ENCODE measurements at places on chromosomes 5 and 9.
A peak's percentile ranks its signal among the peaks of the same experiment; 100 is the strongest.

DNA sequence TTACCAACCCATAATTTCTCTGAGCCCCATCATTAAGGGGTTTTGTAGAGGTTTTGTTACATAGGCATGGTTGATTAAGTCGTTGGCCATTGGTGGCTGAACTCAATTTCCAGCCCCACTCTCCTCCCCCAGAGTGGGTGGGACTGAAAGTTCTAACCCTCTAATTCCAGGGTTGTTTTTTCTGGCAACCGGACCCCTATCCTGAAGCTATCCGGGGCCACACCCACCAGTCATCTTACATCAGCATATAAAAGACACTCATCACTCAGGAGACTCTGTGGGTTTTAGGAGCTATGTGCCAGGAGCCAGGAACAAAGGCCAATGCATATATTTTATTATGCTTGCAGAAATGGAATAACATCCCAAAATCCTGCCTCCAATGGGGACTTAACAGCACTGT is 186.0 kb downstream of the NXNL2 start:
- DNase-seq, result no peak

GRCh38 chr5:544675-545355 is 20.6 kb upstream of the SLC9A3 start:
- no peak for DNase-seq

- no peak for DNase-seq
Observed at GRCh38 chr5:66724349-66725139, 128.4 kb downstream of the MAST4 start.

GRCh38 chr5:97182571-97183099 is 412 bp downstream of the RIOK2 start:
- no peak for DNase-seq

GRCh38 chr9:124388275-124389048 is 26.8 kb downstream of the PSMB7 start:
- DNase-seq, result no peak

DNA sequence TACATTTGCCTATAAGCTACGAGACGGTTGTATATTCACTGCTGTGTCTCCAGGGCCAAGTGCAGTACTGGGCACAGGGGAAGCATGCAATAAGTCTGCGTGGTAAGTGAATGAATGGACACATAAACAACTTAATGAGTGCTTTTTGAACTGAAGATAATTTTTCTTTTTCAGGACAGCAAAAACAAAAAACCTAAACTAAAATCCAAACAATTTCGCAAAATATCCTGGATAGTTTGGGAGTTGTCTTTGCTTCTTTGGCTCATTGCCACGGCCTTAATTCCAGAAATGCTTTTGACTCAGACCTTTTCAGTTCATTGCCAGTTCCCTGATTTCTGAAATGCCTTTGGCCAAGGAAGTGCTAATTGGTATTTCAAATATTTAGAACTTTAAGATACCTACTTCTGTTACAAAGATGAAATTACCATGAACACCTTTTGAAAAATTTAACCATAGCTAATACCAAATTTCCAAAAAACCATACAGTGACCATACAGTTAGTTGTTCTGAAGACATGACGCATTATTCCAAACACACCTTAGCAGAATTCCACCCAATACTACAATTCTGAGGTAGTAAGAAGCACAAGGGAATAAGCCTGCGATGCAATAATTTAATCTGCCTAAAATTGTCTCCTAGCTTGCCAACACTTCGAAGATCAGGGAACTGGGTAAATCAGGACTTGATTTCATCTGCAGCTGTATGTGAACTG is 42.8 kb downstream of the TEK start:
- DNase-seq, result no peak

DNA sequence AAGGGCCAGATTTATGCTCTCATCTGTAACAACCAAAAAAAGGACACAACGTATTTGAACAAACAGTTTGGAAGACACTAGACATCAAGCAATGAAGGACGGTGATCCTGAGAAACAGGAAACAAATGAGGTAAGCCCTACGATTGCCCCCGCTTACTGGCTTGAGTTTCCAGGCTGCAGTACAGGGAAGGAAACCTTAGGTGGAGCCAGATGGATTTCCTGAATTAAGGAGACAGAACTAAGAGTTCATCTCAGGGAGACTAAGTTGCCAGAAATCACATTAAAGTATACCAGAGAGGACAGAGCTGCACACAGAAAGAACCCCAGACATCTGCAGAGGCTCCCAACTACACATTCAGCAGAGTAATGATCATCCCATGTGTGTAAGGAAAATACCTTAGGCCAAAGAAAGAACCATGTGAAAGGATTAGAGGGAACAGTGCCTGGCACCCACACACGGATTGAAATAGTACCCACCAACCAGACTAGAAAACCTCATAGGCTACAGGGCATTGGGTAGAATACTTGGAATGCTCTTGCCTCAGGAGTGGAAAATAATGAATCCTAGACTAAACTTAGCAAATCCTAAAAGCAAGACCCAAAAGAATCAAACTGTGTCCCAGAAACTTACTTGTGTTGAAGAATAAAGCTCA is 99.3 kb upstream of the NIPBL start:
- no peak for DNase-seq

- no peak for DNase-seq
Observed at GRCh38 chr9:135561391-135562234, at the start of gene PAEP. TSS of gene PAEP (plus strand) at chr9:135561756.

- DNase-seq, result no peak
Observed at GRCh38 chr5:10675177-10675700, 85.8 kb downstream of the DAP start.

DNA sequence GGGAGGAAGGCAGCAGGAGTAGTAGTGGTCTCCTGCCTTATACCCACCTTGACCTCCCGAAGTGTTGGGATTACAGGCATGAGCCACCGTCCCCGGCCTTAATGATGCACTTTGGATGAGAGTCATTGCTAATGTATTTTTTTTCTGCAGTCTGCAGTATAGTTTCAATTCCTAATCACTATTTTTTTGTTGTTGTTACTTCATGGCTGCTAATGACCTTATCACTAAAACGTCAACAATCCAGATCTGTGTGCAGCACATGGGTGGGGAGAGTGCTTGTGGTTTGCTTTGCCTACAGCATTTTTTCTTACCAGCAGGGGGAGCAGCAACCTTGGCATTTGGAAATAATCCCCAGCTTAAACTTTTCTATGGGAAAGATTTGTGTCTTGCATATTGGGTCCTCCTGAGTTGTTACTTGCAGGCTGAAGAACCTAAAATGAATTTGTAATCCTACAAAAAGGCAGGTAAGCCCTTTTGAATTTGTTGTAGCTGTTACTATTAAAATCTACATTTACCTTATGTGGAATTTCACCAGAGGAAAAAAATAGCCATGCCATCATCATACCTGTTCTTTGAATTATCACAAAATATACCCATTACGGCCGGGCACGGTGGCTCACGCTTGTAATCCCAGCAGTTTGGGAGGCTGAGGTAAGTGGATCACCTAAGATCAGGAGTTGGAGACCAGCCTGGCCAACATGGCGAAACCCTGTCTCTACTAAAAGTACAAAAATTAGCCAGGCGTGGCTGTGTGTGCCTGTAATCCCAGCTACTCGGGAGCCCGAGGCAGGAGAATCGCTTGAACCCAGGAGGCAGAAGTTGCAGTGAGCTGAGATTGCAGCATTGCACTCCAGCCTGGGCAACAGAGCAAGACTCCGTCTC is 6.3 kb upstream of the MED7 start:
- peak; percentile 74 for DNase-seq

- DNase-seq, result no peak
Observed at GRCh38 chr5:2550509-2550908, 201.0 kb downstream of the IRX2 start.

GRCh38 chr5:22352493-22352892 is 500.7 kb downstream of the CDH12 start:
- no peak for DNase-seq

DNA sequence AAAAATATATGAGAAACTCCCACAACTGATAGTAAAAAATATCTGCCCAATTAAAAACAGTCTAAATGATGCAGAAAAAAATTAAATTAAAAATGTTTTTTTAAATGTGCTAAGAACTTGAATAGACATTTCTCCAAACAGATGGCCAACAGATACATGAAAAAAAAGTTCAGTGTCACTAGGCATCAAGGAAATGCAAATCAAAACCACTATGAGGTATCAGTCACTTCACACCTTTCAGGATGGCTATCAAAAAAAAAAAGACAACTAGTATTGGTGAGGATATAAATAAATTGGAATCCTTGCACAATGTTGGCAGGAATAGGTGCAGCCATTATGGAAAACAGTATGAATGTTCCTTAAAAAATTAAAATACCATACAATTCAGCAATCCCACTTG is 16.6 kb downstream of the ZNF131 start:
- DNase-seq, result no peak

DNA sequence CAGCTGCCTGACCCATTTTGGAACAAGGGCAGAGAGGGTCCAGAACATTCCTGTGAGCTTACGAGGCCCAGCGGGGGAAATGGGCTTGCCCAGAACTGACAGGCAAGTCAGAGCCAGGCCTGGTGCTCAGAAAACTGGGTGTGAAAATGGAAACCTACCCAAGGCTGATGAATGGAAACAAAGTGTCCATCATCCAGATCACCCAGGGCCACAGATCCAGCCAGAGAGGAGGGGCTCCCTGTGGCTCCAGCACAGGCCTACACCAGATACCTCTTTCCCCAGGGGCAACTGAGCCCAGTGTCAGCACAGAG is 3.1 kb downstream of the CLTB start:
- no peak for DNase-seq

GRCh38 chr9:98536542-98537173 is 172.1 kb downstream of the GABBR2 start:
- DNase-seq, result no peak

- no peak for DNase-seq
Observed at GRCh38 chr5:151234476-151235238, 10.8 kb upstream of the CCDC69 start.

GRCh38 chr9:136140966-136141365 is 22.3 kb upstream of the TMEM250 start:
- no peak for DNase-seq

DNA sequence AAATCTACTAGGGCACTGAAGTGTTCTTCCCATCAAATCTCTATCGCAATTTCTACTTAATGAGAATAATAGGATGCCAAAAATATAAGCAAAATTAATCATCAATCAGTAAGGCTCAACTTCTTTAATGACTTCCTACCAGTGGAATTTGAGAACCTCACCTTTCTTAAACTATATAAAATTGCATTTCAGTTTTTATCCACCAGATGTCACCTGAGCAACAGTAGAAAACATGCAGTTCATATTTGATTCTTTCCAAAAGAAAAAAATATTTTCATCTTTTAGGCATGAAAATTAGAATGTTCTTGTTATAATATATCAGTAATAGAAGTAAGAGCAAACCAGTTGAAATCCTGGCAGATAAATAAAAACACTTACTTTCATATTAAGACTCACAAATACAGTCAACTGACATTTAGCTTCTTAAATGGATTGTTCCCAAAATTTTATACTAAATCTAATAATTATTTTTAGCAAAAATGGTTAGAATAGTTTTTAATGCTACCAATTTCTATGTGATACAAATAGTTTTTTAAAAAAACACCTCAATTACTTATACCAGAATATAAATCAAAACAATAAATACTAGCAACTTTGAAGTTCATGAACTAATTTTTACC is 13.4 kb upstream of the CCDC112 start:
- DNase-seq, result no peak

GRCh38 chr9:35431467-35431866 is 58.4 kb upstream of the RUSC2 start:
- DNase-seq, result no peak

DNA sequence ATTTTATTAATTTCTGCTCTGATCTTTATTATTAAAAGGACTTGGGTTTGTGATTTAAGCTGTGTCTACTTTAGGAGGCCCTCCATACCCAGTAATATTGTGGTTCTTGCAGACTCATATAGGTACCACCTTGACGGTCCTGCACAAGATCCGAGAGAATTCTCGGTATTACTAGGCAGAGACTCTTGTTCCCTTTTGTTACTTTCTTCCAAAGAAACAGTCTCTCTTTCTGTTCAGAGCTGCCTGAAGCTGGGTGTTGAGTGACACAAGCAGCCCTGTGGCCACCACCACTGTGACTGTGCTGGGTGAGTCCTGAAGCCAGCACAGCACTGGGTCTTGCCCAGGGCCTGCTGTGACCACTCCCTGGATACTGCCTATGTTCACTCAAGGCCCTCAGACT is 666.6 kb downstream of the SEMA5A start:
- DNase-seq, result no peak

- DNase-seq, result no peak
Observed at GRCh38 chr9:137299203-137299565, 2.9 kb downstream of the NRARP start.

- DNase-seq, result no peak
Observed at GRCh38 chr9:124009531-124010217, 1.9 kb upstream of the LHX2 start.

GRCh38 chr5:147169399-147169798 is 65.4 kb upstream of the STK32A start:
- no peak for DNase-seq

- DNase-seq, result no peak
Observed at GRCh38 chr5:180915924-180916323, 17.0 kb downstream of the BTNL8 start.

- DNase-seq, result no peak
Observed at GRCh38 chr5:11268891-11269290, 507.9 kb upstream of the DAP start.

- DNase-seq, result no peak
Observed at GRCh38 chr9:94720846-94721549, 5.5 kb upstream of the AOPEP start.

DNA sequence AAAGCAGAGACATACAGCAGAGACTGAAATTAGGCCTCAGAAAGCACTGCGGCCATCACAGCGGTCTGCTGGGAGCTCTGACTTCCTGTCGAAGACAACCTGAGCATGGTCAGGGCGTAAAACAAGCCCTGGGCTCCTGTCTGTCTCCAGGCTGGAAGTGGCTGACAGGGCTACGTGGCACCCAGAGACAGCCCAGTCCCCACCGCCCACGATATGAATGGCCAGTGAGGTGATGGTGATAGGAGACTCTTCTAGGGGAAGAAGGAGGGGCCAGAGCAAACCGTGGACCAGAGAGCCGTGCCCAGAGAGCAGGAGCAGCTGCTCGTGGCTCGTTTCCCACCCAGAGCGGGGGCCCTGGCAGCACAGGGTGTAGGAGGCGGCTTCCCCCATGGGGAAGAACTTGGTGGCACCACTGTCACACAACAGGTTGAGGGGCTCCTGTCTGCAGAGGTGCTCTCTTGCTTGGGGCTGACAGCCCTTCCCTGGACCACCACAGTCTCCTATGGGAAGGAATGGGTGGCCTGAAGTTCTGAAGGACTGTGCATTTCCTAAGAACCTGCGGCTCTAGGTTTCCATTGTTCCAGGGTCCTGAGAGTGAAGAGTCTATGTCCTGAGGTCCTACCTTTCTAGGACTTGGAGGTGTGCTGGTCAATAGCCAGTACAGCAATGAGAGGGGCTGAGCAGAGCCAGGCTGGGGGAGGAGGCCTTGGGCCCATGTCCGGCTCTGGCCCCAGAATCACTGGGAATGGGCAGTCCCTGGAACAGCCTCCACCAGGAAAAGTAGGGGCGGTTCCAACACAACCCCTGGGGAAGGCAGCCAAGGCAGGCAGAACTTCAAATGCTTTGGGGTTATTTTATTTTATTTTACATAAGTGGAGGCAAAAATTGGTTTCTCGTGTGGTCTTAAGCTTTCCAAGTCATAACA is 56.4 kb downstream of the BARX1 start:
- no peak for DNase-seq

GRCh38 chr5:130425424-130425823 is 521.2 kb downstream of the CHSY3 start:
- no peak for DNase-seq

Measured in activated naive CD4-positive, alpha-beta T cell (primary cell).